ENCODE measurements at places on chromosomes 4 and X.
A peak's percentile ranks its signal among the peaks of the same experiment; 100 is the strongest.

- DNase-seq, result peak; percentile 52
Observed at GRCh38 chrX:118346258-118347094, 570 bp downstream of the WDR44 start.

DNA sequence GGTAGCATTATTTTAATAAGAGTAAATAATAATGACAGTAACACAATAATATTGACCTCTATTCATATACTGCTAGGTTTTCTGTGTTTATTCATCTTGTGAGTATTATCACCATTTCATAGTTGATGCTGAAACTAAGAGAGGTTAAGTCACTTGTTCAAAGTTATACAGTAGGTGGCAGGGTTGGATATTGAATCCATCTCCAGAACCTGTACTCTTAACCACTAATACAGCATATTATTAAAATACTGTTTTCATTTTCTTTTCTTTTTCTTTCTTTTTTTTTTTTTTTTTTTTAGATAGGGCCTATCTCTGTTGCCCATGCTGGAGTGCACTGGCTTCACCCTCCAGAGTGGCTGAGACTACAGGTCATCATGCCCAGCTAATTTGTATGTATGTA is 7.1 kb upstream of the ELF2 start:
- DNase-seq, result no peak

DNA sequence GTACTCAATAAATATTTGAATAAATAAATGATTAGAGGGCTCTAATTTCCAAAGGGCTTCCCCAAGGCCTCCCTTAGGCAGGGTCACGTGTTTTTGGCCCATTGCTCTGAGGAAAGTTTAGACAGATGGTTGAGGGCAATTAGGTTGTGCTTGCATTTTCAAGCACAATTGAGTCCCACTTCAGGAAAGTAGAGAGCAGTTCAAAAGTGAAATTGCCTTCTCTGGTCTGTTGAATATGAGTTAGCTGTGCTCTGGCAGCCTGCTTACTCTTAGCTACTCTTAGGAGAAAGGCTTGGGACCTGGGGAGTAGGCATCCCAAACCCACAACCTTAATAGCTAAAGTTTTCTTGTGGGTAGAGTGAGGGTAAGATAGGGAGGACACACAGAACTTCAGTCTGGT is 9.0 kb upstream of the DRP2 start:
- DNase-seq, result no peak

- DNase-seq, result no peak
Observed at GRCh38 chr4:141669501-141669900, 33.1 kb downstream of the IL15 start.

DNA sequence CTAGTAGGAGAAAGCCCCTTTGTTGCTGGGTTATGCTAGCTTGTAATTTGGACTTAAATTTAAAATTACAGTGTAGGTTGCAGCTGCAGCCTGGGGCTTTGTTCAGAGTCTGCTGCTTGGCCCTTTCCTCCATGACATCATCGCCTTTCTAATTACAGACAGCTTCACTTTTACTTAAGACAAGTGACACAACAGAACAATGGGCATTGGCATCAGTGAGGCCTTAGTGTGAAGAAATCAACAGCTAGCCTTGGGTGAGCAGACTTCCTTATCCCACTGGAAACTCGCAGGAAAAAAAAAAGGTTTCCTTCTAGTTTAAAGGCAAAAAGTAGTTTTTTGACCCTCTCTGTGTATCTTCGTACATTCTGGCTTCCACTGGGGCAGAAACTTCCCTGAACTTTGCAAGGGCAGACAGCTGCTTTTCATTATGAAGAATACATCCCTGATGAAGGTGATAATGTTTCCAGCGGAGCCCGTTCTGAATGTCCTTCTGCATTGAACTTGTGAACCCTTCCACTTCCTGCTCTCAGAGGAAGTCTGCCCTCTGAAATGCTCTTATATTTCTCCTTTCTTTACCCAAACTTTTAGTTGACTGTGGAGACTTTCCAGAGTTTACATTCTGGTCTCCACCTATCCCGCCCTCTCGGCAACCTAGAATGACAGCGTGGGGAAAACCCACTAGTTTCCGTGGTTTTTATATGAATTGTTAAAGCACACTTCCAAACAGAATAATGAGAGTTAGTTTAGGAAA is 123.2 kb upstream of the FAM9C start:
- no peak for DNase-seq

- DNase-seq, result peak; percentile 88
Observed at GRCh38 chrX:119871599-119872395, at the start of the genes NDUFA1 and RNF113A. TSS of gene NDUFA1 (plus strand) at chrX:119871832. CDS start at chrX:119871912, 80 bp downstream. TSS of gene RNF113A (minus strand) at chrX:119871733. CDS start at chrX:119871613, 120 bp downstream.

DNA sequence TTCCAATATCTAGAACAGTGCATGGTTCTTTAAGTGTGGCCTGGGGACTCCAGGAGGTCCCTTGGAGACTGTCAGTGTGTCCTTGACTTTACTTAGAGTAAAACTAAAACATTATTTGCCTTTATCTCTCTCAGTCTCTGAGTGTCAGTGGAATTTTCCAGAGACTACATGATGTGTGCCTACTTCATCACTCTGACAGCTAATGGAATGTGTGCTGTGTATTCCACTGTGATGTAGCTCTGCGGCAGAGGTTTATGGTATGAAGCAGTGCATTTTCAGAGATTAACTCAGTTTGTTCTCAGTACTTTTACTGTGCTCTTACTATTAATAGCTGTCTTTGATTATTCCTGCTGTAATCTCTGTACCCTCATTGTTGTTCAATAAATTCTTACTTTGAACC is 85.6 kb downstream of the MANBA start:
- DNase-seq, result no peak

DNA sequence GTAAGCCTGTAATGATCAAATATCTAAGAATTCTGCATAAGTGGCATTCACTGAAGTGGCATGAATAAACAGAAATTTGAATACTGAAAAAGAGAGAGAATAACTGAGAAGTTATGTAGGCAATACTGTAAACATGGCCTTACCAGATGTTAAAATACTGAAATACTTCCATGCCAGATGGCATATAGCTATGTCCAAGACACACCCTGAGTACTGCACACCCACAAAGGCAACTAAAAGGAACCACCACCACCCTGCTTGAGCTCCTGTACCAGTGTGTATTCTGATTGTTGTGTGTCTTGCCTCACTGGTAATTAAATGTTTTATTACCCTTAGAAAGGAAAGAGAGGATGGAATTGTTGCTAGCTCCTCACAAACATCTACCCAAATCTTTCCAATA is 192.1 kb downstream of the ADAMTS3 start:
- no peak for DNase-seq

DNA sequence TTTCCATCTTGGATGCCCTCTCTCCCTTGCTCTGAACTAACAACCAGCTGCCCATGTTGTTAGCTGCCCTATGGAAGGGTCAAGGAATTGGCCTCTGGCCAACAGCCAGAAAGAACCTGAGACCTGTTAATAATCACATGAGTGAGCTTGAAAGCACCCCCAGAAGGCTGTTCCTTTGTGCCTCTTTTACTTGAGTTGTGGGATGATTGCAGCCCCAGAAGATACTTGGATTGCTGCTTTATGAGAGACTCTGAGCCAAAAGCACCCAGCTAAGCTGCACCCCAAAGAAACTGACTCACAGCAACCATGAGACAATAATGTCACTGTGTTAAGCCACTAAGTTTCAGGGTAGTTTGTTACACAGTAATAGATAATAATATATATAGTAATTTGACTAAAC is 73.3 kb downstream of the FRYL start:
- DNase-seq, result no peak

- no peak for DNase-seq
Observed at GRCh38 chrX:39205467-39205866, 404.2 kb downstream of the MID1IP1 start.

- DNase-seq, result peak; percentile 20
Observed at GRCh38 chrX:136754651-136755050, 26.1 kb downstream of the ARHGEF6 start.

DNA sequence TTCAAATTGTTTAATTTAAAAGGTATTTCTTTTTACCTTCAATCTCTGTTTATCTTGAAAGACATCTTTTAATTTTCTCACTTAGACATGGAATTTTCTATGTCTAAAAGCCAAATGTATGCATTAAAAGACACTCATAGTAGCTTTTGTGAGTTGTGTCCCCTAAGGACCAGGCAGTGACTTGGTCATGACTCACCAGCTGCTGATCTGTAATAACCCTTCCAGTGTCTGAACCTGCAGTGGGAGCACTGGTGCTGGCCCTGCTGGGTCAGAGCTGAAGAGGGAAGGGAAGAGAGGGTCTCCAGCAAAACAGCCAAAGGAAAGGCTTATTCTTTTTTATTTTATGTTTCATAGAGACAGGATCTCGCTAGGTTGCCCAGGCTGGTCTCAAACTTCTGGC is 31.1 kb upstream of the SH3D19 start:
- DNase-seq, result no peak

GRCh38 chr4:88927420-88927819 is 129.6 kb downstream of the FAM13A start:
- DNase-seq, result no peak

DNA sequence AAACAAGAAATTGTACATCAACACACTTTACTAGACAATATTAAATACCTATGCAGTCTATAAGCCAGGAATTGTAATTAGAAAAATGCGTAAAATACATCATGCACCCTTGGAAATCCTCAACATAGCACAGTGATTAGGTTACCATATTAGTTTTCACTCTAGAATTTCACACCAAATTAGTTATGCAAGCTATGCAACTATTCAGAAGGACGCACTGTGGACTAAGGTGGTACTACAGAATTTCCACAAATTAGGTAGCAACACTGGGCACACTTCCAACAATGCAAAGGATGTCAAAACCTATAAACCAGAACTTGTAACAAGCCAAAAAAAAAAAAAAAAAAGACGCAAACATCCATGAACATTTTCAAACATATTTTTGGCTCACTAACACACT is 71.1 kb upstream of the ZCCHC13 start:
- DNase-seq, result no peak

- DNase-seq, result no peak
Observed at GRCh38 chrX:45571453-45571852, 370.8 kb upstream of the DIPK2B start.

DNA sequence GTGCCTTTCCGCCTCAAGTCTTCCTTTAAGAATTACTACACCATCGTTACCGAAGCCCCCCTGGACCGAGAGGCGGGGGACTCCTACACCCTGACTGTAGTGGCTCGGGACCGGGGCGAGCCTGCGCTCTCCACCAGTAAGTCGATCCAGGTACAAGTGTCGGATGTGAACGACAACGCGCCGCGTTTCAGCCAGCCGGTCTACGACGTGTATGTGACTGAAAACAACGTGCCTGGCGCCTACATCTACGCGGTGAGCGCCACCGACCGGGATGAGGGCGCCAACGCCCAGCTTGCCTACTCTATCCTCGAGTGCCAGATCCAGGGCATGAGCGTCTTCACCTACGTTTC is 2.2 kb downstream of the PCDH10 start:
- no peak for DNase-seq

DNA sequence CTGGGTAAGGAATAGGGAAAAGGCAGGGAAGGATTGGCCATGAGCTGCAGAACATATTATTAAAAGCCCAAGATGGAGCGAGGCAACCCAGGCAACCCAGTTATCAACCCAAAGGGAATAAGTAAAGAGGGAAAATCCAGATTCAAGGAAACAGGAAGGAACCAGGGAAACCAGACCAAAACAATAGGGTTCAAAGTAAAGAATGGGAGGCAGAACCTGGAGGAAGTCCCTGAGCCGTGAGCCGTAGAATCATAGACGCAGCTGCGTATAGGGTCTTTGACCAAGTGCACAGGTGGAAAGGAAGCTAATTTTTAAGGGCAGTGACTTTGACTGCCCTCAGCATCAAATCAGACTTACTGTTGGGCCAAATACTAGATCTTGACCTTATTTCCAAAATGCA is 98.5 kb upstream of the SRD5A3 start:
- DNase-seq, result no peak

GRCh38 chrX:13614154-13614553 is 38.8 kb upstream of the TCEANC start:
- DNase-seq, result no peak

DNA sequence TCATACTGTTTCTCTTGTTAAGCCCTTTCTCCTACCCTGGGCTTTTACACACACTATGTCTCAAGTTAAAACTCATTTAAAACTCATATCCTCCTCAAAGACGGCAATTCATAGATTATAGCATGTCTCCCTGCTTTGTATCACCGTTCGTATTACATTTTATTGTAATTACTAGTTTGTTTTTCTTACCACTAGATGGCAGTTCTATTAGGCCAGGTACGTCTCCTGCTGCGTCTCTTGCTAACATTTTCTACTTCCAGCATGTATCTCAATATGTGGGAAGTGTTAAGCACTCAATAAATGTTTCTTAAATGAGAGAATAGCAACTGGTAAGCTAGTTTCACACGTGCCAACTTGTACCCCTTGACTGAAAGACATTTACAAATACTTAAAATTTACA is 450.3 kb upstream of the PCDH7 start:
- no peak for DNase-seq

GRCh38 chr4:143399113-143399949 is 62.7 kb downstream of the GAB1 start:
- no peak for DNase-seq

- DNase-seq, result no peak
Observed at GRCh38 chrX:42955349-42955748, 177.4 kb upstream of the PPP1R2C start.

GRCh38 chrX:153184787-153185186 is 5.7 kb downstream of the MAGEA1 start:
- DNase-seq, result no peak

- no peak for DNase-seq
Observed at GRCh38 chrX:43643201-43643600, 12.9 kb upstream of the MAOA start.

- DNase-seq, result no peak
Observed at GRCh38 chrX:131894995-131895394, 128.1 kb upstream of the STK26 start.

DNA sequence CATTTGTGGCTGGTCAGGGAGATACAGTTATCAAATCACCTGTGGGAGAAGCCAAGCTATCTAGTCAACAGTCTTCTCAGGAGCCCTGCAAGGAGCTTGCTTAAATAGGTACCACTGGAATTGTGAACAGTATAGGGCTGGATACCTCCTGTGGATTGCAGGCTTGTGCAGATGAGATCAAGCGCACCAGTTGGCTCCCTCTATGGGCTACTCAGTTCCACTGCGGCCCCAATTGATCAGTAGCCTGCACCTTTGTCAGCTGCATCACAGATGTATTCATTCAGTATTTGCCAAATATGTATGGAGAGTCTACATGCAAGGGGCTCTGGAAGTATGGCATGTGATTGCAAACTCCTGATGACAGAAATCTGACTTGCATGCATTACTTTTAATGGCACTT is 28.6 kb downstream of the TEX13A start:
- no peak for DNase-seq

GRCh38 chrX:48002319-48002718 is 1.5 kb downstream of the ZNF182 start:
- no peak for DNase-seq

DNA sequence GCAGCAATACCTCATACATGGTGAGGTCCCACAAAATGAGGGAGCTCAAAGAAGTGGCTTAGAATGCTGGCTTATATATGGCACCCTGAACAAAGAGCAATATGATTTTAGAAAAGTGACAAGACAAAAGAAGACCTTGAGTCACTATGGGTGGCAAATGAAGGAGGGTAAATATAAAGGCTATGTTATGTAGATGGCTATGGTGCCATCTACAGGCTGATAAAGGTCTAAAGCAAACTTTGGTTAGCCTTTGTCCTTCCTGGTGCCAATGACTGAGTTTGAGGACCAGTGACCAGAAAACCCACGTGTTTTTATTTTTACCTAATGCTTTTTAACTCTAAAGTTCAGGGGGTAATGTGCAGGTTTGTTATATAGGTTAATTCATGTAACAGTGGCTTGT is 151.8 kb downstream of the CCNG2 start:
- DNase-seq, result no peak

GRCh38 chr4:23805450-23805851 is 84.4 kb downstream of the PPARGC1A start:
- no peak for DNase-seq

Data from CD4-positive, alpha-beta T cell treated with Interleukin-15 for 1 hour (primary cell).